Iris pigment epithelial cell (primary cell): ENCODE measurements at places on chromosomes 12 and 14.

GRCh38 chr12:46921764-46922133 lies 96.0 kb upstream of the SLC38A4 start:
- peak; percentile 76 for DNase-seq

GRCh38 chr12:121451961-121452339 lies 52.0 kb downstream of the RNF34 start:
- peak; percentile 10 for DNase-seq

DNA sequence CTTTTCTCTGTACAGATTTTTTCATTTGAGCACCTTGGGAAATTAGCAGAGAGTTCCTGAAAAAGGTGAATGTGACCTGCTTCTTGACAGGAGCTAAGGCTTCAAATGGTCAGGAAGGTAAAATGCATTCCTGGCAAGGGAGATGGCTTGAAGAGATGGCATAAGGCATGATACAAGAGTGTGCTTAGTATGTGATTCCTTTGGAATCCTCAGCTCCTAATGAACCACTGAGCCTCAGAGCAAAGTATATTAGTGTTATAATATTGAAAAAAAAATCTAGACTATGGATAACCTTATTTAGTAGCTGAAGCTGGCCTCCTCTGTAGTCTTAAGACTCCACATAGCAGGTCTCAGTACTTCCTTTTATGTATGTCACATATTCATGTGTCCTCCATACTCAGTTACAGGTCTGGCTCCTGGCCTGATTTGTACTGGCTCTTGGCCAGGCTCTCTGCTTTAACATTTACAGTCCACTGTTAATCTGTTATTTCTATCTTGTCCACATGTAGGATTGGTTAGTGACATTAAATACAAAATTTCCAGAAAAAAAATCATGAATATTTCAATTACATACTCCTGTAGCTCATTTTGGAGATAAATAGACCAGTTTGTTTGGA lies 17.9 kb downstream of the TOGARAM1 start:
- peak; percentile 31 for DNase-seq

- DNase-seq, result peak; percentile 46
Observed at GRCh38 chr12:6336889-6337853, 4.7 kb downstream of the TNFRSF1A start.

GRCh38 chr14:64715628-64716412 lies 11.6 kb downstream of the PLEKHG3 start:
- peak; percentile 52 for DNase-seq

DNA sequence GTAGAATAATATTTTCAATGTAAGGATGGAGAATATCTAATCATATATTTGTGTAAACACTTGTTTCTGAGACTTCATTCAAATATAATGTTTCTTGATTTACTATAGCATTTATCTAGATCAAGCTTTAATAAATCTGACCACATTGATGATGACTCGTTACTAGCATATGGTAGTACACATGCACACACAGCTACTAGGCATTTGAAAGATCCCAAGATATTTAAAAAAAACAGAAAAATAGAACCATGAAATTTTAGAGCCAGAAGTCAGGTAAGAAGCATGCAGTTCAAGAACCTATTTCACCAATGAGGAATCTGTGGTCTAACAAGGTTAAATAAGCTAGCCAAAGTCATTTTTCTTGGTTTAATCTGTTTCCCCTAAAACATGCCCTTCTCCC lies 32.0 kb downstream of the DCP1B start:
- DNase-seq, result peak; percentile 56

GRCh38 chr12:53324113-53324778 lies 2.8 kb upstream of the AAAS start:
- DNase-seq, result no peak
